ENCODE measurements at places on chromosomes 16 and 17.

DNA sequence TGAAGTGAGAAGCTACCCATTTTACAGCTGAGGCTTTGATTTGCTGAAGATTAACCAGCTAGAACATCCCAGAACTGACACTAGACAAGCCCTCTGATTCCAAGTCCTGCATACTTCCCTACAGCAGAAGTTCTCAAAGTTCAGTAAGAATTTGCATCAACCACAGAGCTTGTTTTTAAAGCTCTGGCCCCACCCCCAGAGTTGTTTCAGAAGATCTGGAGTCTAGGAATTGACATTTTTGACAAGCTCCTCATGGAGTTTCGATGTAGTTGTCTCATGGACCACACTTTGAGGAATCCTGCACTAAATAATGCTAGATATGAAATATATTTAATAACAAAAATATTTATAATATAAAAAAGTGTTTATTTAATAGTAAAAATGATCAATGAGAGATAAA, 120.3 kb upstream of the ADAMTS18 start:
- no peak for DNase-seq

DNA sequence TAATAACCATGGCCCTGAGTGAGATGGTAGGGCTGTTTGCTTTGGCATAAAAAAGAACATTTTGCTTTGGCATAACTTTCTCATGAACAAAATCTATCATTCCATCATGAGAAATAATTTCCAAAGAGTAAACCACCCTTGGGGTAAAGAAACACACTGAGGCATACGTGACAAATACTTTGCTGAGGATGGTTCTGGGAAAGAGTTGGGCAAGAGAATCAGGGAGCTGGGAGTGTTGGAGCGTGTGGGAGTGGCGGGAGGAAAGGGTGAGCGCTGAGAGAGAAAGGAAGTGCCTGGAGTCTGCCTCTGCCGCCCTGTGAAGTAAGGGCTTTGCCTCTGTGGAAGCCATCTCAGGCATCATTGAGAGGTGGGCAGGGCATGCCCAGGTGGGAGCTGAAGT, 60.2 kb upstream of the ARHGAP44 start:
- DNase-seq, result no peak

DNA sequence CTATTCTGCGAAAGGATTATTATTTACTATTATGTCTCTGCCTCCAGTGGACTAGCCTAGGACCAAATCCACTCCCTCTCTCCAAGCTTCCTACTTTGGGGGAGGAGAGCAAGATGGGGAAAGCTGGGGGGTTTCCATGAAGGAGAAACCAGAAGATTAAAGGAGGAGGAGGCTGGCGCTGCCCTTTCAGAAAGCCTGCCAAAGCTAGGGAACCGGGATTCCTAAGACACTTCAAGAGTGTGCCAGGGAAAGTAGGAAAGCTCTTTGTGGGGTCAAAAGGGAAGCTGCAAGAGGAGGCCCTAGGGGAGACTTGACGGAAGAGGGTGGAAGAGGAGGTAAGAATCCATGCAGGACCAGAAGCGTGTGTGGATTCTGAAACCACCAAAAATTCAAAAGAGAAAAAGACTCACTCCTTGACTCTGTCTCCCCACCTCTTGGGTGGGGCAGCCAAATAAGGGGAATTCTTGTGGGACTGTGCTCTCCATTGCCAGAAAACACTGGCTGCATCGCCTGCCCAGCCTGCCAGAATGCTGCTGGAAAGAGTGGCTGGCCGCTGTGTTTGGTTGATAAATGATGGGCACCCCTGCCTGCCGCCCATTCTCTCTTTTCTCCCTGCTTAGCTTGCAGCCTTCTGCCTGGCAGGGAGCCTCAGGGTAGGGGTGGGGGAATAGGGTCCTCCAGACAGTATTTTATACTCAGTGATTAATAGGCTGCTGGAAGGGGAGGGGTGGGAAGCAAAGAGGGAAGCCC, 11.8 kb upstream of the KAT7 start:
- no peak for DNase-seq

DNA sequence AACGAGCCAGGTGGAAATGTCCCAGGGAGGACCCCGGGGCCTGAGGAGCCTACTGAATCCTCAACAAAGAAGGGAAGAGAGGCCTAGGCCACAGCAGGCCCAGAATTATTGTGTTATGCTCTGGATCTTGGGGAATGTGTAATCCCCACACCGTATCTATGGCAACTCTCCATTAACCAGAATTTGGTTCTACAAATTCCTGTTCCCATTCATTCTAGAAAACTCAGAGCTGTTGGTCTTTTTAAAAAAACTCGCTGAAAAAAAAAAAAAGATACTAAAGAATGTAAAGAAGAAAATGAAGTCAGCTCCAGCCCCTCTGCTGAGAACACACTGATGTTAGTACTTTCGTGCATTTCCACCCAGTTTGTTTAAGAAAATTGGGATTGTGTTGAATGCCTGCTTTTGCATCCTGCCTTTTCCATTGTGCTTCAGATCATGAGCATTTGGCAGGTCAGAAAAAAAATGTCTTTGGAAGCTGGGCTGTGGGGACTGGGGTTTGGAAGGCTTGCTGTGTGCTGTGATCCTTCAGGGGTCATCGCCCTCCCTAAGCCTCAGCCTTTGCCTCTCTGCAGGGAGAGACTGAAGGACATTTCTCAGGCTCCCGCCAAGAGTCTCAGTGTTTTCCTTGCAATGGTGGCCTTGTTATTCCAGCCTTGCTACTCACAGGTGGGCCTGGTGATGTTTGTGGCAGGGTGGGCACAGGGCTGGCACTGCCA, 69.5 kb downstream of the SREBF1 start:
- no peak for DNase-seq

DNA sequence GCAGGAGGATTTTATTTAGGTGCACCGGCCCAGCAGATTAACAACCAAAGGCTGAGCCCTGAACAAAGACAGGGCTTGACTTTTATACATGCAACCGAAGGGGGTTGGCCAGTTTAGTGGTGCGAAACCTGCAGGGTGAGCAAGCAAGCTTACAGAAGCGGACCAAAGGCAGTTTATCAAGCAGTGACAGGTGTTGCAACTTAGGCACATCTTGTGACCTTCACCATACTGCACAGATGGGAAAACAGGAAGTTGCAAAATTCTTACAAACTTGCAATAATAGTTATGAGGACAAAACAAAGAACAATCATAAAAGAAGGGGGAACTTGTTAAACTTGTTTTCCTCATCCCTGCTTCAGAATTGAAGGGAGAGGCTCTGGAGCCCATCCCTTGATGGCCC, 1265.1 kb downstream of the CDH8 start:
- no peak for DNase-seq

GRCh38 chr17:70804161-70804560, 634.8 kb downstream of the KCNJ2 start:
- no peak for DNase-seq

DNA sequence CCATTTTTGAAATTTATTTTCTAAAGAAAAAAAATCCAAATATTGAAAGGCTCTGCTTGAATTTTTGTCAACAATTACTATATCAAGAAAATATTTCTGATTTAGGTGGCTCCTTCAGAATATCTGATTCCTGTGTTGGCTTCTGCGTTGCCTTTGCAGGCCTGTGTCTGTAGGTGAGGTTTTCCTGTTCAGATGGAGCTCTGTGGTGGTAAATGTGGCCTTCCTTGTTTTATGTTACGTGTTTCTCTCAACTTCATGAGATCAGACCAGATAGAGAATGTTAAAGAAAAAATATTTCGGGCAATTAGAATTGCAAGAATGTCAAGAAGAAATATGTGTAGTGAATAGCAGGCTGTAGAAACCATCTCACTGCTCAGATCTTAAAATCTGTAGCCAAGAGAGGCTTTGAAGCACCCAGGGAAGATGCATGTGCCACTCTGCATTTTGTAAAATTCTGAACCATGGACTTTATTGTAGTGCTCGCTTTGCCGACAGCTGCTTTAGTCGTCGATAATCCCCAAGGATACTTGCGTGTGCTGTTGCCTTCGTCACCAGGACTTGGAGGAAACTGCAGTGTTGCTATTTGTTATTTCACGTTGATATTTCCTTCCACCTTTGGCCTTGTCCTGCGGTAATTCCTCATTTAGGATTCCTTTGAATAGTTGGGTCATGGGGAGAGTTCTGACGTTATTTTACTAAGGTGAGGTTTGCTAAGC, 69.9 kb downstream of the RPTOR start:
- DNase-seq, result no peak

DNA sequence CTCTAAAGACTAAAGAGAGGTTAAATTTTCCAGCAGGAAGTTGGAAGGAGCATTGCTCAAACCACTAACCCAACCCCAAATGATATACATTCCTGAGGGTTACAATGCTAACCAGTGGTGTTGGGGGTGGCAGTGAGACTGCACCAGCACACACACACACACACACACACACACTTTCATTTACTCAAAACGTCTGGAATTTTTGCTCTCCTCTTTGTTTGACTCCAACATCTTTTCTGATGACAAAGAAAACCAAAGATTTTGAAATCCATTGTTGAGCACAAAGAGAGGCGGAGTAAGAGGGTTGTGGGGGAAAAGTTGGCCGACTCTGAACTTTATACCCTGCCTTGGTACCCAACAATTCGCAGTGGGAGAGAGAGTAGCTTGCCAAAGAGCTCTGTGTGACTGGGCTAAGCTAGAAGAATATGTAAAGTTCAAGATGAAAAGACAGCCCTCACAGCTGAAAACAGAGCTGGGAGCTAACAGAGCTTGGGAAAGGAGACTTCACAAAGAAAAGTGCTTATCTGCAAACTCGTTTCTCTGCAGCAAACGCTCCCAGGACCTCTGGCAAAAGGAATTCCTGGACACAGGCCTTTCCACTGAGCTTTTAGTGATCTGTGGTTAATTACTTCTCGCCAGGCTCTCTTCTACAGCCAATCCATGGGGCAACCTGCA, 426.0 kb upstream of the CDH11 start:
- DNase-seq, result no peak

- no peak for DNase-seq
Measured at GRCh38 chr16:85426806-85427205, 186.3 kb upstream of the GSE1 start.

DNA sequence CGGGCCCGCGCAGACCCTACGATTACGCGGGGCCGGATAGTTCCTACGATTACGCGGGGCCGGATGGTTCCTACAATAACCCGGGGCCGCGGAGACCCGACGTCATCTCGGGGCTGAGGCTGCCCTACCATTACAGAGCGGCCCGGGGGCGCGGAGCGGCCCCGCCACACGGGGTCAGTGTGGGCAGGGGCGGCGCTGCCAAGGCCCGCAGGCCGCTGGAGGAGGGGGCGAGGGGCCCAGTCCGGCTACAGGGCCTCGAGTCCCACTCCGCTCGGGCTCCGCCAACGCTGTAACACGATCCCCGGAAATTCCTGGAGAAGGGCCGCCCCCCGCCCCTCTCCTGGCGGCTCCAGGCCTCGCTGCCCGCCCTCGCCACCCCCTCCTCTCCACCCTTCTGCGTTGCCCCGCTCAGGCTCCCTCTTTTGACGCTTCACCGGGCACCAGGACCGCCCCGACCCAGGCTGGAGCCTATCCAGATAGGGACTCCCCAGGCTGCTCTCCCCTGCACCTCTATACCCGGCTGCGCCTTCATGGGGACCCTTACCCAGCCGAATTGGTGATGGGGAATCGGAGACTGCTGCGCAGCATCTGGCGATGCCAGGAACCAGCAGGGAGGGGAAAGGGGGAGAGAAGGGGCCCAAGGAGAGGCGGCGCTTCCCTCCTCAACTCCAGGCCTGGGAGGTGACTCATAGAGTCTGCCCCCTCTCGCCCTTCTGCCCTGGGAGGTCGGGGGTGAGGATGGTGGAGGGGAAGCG, at the start of gene RAB34:
Gene RAB34, minus strand, starts transcription at position 291 of the 755 bp plus-strand sequence. CDS start 602 bp downstream, outside the sequence.
- DNase-seq, result no peak

GRCh38 chr17:45240905-45241327, 19.2 kb downstream of the FMNL1 start:
- DNase-seq, result no peak

- DNase-seq, result no peak
Measured at GRCh38 chr17:43846963-43847371, at the start of gene CD300LG. Gene CD300LG, plus strand, starts transcription at chr17:43847176. Its CDS starts 41 bp downstream, at chr17:43847217.

- DNase-seq, result no peak
Measured at GRCh38 chr17:54814371-54814770, 86.3 kb upstream of the TOM1L1 start.

- DNase-seq, result peak; percentile 73
Measured at GRCh38 chr17:66200685-66201092, 8.8 kb upstream of the CEP112 start.

- no peak for DNase-seq
Measured at GRCh38 chr17:77502626-77503292, 362.0 kb downstream of the SEC14L1 start.

DNA sequence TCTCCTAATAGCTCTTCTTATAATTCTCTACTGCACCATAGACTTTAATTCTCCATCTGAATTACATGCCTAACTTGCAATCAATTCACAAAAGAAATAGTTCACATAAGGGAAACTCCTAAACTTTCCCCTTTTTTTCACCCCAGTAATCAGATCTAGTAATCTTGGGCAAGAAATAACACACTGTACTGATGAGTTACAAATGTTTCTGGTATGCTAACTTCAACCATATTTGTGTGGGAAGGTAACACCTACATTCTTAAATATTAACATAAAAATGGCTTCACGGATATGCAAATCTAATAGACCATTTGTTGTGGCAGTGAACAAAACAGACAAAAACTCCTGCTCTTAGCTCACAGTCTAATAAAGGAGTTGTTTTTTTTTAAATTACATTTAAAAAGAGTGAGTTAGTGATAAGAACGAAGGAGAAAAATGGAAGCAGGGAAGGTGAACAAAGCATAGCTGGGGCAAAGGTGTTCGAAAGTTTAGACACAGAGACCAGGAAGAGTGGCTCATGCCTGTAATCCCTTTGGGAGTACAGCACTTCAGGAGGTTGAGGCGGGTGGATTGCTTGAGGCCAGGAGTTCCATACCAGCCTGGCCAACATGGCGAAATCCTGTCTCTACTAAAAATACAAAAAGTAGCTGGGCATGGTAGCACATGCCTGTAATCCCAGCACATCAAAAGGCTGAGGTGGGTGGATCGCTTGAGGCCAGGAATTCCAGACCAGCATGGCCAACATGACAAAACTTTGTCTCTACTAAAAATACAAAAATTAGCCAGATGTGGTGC, 34.8 kb downstream of the CMTM3 start:
- no peak for DNase-seq

- DNase-seq, result no peak
Measured at GRCh38 chr17:72837335-72837734, 255.2 kb downstream of the SLC39A11 start.

DNA sequence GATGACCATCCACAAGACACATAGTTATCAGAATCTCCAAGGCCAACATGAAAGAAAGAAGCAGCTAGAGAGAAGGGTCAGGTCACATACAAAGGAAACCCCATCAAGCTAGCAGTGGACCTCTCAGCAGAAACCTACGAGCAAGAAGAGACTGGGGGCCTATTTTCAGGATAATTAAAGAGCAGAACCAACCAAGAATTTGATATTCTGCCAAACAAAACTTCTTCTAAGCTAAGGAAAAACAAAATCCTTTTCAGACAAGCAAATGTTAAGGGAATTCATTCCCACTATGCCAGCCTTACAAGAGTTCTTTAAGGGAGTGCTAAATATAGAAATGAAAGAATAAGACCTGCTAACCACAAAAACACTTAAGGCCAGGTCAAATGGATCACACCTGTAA, 47.8 kb downstream of the ITFG1 start:
- no peak for DNase-seq

Data from CD4-positive, alpha-beta T cell treated with Interleukin-10 for 1 hour (primary cell).